ENCODE measurements at places on chromosomes 3 and 15.

- DNase-seq, result no peak
Measured at GRCh38 chr3:127081001-127081720, 98.2 kb downstream of the PLXNA1 start.

GRCh38 chr3:44041726-44042125 is 200.0 kb upstream of the TOPAZ1 start:
- DNase-seq, result no peak

DNA sequence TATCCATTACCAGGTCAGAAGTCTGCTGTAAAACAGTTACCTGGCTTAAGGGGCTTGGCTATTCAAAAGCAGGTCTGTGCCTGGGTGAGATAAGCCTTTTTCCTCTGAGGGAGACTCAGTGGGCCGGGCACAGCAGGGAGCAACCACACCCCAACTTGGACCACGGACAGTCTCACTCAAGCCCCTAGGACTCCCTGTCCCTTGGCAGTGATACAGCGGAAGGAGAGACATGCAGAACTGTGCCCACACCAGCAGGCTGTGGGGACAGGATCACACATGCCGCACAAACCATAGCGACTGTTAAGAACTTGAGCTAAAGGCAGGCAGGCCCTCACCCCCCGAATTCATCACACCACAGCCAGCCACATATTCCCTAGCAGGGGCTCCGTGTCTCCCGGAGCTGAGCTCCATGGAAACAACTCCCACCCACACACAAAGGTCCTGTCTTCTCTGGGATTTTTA is 2.8 kb upstream of the GP5 start:
- no peak for DNase-seq

DNA sequence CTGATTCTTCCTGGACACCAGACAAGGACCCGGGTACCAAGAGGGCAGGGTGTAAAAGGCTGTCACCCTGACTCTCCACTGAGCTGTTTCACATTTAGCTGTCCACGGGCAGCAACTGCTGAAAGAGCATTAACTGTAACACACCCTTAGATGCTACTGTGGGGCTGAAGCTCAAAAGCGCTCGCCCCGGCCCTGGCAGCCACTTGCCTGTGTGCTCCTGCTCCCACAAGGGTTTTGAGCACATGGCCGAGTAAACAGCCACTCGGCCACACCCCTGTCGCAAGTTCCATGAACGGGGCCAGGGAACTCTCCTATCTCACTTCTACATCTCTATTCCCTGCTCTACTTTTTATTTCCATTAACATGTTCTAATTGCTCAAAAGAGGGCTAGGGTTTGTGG is 421.7 kb downstream of the TUSC7 start:
- DNase-seq, result no peak

GRCh38 chr3:98843266-98843959 is 58.1 kb downstream of the DCBLD2 start:
- DNase-seq, result no peak

DNA sequence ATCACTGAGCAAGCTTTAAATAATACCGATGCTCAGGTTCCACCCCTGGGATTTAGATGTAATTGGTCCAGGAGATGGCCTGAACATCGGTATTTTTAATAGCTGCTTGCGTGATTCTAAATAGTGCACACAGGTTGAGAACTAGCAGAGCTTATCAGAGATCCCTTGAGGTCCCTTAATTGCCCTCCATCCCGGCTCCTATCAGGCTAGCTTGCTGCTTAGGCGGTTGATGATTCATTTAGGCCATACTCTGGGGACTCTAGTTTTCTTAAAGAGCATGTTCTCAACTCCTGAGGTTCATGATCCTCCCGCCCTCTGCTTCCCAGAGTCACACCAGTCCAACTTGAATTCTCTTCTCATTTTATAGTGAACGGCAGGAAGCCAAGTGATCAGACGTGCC is 280.3 kb downstream of the FEZF2 start:
- DNase-seq, result no peak

- DNase-seq, result no peak
Measured at GRCh38 chr3:50167069-50167840, 12.1 kb downstream of the SEMA3F start.

GRCh38 chr15:38260077-38260476 is 7.4 kb downstream of the SPRED1 start:
- no peak for DNase-seq

- DNase-seq, result no peak
Measured at GRCh38 chr3:39937874-39938273, 128.5 kb downstream of the MYRIP start.

- DNase-seq, result no peak
Measured at GRCh38 chr3:4838621-4839022, 140.6 kb upstream of the BHLHE40 start.

GRCh38 chr15:89778861-89779260 is 2.7 kb downstream of the MESP2 start:
- no peak for DNase-seq

GRCh38 chr3:16084887-16085286 is 89.6 kb upstream of the GALNT15 start:
- DNase-seq, result peak; percentile 86

DNA sequence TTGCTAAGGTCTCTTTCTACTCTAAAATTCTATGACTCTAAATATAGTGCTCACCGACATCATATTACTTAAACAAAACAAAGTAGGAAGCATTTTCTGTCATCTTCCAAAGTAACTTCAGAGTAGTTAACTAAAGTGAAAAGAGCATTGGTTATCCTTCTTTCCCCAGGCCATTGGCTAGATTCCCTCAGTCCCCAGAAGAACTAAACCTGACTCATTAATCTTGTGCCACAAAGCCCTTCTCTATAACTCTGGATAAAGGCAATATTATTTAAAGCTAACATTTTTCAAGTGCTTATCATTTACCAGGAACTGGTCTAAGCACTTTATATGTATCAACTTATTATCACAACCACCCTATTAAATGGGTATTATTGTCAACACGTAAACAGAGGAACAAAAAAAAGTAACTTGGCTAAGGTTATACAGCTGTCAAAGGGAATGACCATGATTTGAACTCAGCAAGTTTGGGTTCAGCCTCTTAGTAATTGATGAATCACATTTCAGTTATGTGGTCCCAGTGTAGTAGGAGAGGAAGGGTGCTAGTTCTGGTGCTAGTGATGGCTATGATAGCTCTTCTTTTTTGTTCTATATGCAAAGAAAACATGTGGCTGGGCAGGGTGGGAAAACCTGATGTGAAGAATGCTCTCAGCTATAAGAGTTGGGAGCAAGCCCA is 304.9 kb downstream of the FGF12 start:
- DNase-seq, result peak; percentile 73

- peak; percentile 38 for DNase-seq
Measured at GRCh38 chr3:156551261-156551660, 3.7 kb downstream of the SSR3 start.

- no peak for DNase-seq
Measured at GRCh38 chr3:45537970-45538640, 56.4 kb upstream of the LIMD1 start.

- DNase-seq, result peak; percentile 67
Measured at GRCh38 chr3:171049861-171050444, 23.4 kb upstream of the SLC2A2 start.

- no peak for DNase-seq
Measured at GRCh38 chr3:147371771-147372340, 34.5 kb downstream of the ZIC4 start.

DNA sequence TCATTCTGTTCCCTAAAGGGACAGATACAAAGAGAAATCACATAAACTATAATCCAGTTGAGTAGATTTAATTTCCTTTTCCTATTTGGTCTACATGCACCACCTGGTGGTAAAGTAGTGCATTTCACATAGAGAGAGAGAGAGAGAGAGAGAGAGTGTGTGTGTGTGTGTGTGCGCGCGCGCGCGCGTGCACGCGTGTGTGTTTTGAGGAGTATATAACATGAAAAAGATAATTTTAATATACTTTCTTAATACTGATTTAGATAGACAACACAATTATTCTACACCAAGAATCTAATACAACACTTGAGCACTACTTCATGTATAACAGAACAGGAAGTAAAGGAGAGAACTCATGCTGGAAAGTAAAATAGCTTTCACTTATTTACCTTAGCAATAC is 1.1 kb upstream of the FGF7 start:
- peak; percentile 66 for DNase-seq

GRCh38 chr3:13120289-13120927 is 47.2 kb upstream of the IQSEC1 start:
- DNase-seq, result no peak

GRCh38 chr3:40397129-40397528 is 10.1 kb downstream of the ENTPD3 start:
- no peak for DNase-seq

DNA sequence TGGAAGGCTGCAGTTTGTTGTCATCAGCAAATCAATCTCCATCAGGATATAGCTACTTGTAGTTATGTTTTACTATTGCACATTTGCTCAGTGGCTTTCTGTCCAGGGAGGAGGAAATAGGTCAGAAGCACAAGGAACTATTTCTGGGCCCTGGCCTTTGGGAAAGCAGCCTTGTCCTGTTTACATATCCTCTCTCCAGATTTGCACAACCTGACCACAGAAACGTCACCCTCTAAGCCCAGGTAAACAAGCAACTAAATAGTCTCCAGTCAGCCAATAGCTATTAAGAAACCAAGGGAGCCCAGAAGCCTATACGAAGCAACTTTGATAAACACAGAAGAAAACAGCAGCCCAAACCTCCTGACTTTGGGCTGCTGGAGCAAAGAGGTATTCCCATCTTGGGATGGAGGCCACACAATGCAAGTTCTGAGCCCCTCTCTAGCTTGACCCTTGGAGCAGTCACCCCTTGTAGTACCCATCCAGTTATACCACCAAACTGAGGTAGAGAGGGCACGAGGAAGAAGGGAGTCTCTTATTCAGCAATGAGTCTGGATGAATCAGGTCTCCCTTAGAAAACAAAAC is 2.3 kb upstream of the FEM1B start:
- DNase-seq, result peak; percentile 92

DNA sequence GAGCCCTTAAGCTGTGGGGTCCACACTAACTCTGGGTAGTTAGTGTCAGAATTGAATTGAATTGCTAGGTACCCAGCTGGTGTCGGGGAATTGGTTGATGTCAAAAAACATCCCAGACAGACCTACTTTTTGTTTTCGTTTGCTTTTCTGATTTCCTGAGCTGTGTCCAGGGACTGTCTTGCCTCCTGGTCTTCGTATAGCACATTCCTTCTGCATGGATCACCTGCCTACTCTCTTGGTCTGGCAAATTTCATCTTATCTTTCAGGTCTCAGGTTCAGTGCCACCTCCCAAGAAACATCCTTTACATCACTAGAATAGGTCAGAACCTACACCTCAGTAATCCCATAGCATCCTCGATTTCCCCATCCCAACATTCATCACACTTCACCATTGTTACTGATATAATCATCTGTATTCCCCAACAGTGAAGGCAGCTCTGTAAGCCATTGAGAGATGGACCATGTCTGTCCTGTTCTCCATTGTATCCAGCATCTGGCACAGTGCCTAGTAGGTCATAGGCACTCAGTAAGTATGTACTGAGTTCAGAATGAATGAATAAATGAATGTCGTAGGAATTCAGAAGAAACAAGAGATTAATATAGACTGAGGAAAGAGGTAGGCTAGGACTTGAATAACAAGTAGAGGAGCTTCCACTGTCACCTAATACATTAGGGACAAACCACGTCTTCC is 81.2 kb downstream of the ANP32A start:
- no peak for DNase-seq

GRCh38 chr15:94411285-94411684 is 179.9 kb downstream of the MCTP2 start:
- no peak for DNase-seq

GRCh38 chr3:46930945-46931403 is 45.6 kb downstream of the CCDC12 start:
- DNase-seq, result no peak

DNA sequence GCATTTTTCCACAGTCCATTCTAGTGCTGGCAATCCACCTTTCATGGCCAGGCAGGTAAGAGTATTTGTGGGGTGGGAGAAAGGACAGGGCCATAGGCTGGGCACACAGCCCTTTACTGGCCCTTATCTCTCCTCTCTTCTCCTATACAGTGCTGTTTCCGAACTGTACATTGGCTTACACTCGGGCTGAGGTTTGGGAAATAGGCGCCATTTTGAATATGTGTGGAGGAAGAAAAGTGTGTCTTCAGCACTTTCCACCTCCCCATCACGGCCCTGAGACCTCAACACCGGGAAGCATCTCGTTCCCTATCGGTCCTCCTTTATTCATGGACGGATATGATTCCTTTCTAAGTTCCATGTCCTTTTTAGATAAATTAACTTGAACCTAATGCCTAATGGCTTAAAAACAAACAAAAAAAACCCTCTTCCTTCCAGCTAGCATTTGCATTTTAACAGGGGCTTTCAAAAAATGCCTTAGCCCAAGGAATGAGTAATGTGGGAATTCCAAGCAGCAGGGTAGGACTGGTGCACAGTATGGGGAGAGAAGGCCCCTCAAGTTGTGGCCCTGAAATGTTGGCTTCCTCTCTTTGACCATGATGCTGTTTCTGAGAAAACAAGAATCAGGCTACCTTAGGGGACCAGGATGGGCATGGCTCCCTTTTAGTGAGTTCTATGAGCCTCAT is 24.5 kb downstream of the CD86 start:
- no peak for DNase-seq

- DNase-seq, result no peak
Measured at GRCh38 chr3:187673012-187673411, 2.8 kb upstream of the SST start.

GRCh38 chr15:78638658-78639314 is 2.2 kb downstream of the CHRNB4 start:
- peak; percentile 24 for DNase-seq

GRCh38 chr15:71348597-71348996 is 233.3 kb downstream of the THSD4 start:
- no peak for DNase-seq

- DNase-seq, result no peak
Measured at GRCh38 chr3:152123457-152123856, 145.3 kb upstream of the MBNL1 start.

- no peak for DNase-seq
Measured at GRCh38 chr3:170600005-170600624, 14.2 kb upstream of the SLC7A14 start.

- no peak for DNase-seq
Measured at GRCh38 chr3:158912621-158913020, 110.8 kb downstream of the MFSD1 start.
